ENCODE measurements at places on chromosomes 4 and X.

DNA sequence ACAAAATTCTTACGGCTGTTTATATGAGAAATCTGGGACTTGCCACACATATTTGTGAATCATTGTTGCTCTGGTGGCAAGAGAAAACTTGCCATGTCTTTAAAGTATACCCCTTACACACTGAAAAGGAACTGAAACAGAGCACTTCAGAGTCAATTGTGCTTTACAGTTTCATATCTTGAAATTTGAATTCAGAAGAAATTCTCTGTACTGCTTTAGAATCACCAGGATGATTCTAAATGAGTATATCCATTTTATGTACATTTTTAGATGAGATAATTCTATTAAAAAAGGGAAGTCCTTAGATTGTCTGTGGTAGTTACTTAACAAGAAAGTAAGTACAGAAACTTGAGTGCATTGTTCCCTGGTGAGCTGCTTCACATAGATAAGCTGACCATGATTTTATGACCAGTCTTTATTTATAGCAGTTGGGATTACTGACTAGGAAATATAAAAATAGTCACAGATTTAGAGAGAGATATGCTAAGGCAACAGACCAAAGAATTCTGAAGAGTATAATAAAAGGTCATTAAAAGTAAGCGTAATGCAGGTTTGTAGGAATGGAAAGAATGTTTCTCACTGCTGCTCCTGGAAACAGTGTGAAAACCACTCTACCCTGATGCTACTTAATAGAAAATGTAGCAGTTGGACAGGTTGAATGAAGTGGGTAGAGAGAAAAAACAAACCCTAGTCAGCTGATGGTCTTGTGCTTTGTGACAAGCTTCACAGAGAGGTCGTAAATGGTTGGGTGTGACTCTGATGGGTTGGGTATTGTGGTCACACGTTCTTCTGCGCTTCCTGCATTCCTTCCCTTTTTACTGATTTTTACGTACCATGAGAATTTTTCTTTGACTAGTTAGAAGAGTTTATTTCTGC is 41.0 kb downstream of the FNIP2 start:
- DNase-seq: no peak

DNA sequence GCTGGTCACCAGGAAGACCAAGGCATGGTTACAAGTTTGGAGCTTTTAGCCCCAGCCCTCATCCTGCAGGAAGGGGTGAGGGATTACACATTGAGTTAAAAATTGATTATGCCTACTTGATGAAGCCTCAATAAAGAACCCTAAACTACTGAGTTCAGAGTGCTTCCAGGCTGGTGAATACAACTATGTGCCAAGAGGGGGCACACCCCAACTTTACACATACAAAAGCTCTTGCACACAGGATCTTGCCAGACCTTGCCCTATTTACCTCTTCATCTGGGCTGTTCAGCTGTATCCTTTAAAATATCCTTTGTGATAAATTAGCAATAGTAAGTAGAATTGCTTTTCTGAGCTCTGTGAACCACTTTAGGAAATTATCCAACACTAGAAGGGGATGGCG is 489.3 kb downstream of the INPP4B start:
- DNase-seq: no peak

DNA sequence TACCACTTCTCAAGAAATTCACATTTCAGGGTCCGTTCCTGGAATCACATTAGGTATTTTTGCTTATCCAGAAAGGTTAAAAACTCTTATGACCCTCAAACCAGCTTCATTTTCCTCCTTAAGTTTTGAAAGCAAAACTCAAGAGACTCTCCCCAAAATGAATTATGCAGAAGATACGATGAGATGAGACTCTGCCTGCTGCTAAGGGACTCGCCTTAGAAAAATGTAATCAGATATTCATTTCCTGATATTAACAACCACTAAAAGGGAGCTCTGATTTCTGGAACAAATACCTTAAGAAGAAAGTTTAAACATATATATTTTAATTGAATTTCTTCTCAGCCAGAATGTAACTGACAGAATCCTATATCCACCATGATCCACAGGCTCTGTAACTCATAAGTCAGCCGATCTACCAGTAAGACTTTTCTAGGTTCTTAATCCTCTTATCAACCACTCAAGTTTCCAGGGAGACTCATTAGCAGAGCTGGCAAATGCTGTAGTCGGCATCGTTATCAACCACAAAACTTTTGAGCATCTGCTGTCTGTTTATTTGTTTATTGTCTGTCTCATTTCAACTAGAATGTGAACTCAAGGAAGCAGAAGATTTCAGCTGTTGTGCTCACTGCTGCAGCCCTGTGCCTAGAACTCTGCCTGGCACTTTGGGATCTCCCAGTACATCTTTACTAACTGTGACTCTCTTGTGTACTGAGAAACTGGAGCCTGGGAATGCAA is 112.5 kb downstream of the LDB2 start:
- no peak for DNase-seq

DNA sequence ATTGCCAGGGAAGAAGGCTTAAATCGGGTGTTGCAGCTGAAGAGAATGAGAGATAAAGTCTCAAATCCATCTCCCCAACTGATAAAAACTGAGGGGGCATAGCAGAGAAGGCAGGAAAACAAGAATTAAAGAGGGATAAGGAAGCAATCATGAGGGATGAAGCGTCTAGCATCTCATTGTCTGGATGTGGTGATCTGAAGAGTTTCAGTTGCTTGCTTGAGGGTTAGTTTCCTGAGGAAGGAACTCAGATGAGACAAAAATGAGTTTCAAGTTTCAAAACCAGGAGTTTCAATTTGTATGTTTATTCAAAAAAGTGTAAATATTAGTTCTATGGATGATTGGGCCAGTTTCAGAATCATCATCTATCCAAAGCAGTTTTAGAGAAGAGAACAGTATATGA is 496.9 kb downstream of the RAB28 start:
- DNase-seq: no peak

DNA sequence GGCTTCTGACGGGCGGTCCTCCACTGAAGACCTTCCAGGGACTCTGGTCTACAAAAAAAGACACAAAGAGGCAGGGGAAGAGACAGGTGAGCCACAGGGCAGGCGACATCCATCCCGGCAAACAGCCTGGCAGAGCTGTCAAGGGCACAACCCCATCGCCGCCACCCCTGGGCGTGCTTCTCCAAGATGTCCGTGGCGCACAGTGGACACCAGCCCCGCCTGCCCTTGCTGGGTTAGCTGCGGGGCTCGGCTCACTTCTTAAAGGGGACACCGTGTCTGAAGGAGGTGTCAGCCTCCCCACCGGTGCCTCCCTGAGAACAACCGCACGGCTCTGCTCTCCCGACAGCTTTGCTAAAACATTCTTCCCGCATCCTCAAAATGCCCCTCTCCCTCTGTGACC is 28.4 kb downstream of the FAM53A start:
- DNase-seq: no peak
